Activated CD4-positive, alpha-beta T cell treated with anti-CD3 and anti-CD28 coated beads, Interleukin-10, Interleukin-2, amounts not matched to agents 100 ng/mL and 50 ng/mL, durations not matched to agents 16 hours and 8 hours (primary cell): ENCODE measurements at places on chromosomes 6 and 20.
A peak's percentile ranks its signal among the peaks of the same experiment; 100 is the strongest.

GRCh38 chr6:43941174-43941573 lies 171.2 kb downstream of the VEGFA start:
- DNase-seq = no peak

DNA sequence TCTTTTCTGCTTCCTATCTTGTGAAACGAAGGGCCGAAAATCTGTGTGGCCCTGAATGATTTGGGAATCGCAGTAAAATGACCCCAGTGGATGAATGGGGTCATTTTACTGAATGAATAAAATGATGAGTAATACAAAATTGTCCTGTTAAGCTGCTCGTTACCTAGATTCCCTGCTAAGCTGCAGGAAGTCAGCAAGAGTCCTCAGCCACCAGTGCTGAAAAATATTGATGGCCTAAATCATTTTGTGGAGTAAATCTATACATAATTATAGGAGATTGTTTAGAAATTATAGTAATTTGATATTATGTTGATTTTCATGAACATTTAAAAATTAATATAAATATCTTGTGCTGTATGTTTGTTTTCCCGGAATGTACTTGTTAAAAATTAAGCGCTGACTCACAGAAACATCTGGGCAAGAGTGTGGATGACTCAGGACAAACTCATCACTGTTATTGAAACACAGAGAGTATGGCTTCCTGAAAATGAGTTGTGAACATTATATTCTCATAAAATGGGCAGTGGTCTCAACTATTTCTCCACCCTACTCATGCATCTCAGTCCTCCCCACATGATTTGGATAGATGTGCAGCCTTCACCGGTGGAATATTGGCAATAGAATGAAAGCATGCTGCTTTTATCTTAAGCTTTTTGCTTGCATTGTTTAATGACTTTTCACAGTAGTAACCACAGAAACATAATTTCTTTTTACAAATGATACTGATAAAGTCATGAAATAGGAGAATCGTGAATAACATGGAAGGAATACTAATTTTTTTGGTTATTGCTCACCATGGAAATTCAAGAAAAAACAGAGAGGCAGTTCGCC lies 36.2 kb upstream of the RGS17 start:
- DNase-seq = no peak

DNA sequence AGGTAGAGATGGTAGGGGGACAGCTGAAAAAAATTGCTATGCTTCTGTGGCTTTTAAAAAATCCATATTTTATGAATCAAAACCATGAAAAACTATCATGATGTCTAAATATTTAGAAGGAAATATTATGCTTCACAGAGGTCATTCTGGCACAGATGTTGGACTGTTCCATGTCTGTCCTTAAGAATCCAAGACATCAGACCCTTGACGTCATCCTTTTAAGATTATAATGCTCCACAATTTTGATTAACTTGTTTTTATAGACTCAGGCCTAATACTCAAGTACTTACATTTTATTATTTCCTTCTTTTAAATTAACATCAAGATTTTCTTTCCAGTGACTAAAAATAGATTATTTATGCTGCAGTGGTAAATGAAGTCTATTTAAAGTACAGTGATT lies 29.7 kb downstream of the FILIP1 start:
- no peak for DNase-seq

GRCh38 chr6:28090917-28091586 lies 10.7 kb downstream of the ZNF165 start:
- DNase-seq = no peak

DNA sequence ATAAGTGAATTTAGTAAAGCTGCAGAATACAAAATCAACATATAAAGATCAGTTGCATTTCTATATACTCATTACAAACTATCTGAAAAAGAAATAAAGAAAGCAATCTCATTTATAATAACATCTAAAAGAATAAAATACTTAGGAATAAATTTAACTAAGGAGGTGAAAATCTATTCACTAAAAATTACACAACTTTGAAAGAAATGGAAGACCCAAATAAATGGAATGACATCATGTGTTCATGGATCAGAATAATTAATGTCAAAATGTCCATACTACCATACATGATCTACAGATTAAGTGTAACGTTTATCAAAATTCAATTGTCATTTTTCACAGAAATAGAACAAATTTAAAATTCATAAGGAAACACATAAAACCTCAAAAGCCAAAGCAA lies 194.9 kb downstream of the TINAG start:
- DNase-seq = no peak

- DNase-seq = no peak
Measured at GRCh38 chr6:3804964-3805363, 44.2 kb upstream of the FAM50B start.

DNA sequence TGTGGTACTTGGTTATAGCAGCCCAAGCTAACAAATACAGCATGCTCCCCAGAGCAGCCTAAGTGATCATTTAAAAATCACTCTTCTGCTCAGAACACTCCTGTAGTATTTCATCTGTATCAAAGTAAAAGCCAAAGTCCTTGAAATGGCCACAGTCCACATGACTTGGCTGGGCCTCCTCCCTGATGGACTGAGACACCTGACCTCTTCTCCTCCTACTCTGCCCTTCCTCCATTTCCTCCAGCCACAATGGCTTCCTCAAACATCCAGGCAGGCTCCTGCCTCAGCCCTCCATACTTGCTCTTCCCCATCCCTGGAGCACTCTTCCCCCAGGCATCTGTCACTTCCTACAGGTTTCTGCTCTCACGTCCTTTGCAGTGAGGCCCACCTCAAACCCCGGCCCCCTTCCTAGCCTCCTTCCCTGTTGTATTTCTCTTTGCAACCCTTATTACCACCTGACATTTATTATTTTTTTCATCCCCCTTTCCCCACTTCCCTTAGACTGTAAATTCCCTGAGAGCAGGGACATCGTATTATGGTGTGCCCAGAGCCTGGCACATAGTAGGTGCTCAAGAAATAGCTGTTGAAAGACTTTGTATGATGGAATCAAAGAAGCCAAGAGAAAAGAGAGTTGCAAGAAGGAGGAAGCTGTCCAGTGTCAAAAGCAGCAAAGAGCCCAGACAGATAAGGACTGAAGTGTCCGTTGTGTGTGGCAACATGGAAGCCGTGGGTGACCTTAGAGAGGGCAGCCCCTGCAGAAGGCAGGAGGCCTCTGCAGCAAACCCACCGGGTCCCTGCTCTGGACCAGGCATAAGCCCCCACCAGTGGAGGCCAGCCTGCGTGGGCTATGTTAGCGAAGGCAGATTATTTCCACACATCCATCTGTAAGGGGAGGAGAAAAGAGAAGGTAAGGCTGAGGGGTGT lies 87.5 kb downstream of the TRERF1 start:
- no peak for DNase-seq

DNA sequence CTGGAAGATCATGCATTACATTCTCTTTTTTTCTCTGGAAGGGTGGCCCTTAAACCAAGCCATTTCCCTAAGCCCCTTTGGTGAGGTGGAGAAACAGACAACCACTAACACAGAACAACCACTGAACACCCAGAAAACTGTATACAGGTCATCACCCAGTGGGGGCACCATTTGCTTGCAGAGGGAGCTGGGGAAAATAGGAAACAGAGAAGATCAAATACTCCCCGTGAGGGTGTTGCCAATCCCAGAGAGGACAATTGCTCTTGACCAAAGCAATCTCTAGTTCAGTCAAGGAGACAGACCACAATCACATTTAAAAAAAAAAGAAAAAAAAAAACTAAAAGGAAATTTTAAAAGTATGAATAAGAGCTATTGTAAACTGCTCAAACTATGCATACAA lies 865 bp upstream of the DAAM2 start:
- DNase-seq = no peak

DNA sequence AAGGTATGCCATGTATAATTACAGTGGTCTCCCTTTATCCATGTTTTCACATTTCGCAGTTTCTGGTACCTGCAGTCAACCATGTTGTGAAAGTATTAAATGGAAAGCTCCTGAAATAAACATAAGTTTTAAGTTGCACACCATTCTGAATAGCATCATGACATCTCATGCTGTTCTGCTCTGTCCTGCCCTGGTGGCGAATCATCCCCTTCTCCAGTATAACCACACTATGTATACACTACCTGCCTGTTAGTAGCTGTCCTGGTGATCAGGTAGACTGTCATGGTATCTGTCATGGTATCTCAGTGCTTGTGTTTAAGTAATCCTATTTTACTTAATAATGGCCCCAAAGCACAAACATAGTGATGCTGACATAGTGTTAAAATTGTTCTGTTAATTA lies 97.1 kb downstream of the ZFAND3 start:
- DNase-seq = no peak

- no peak for DNase-seq
Measured at GRCh38 chr20:48047447-48047846, 262.2 kb upstream of the SULF2 start.

GRCh38 chr6:393391-394221 lies 2.1 kb downstream of the IRF4 start:
- peak; percentile 49 for DNase-seq

DNA sequence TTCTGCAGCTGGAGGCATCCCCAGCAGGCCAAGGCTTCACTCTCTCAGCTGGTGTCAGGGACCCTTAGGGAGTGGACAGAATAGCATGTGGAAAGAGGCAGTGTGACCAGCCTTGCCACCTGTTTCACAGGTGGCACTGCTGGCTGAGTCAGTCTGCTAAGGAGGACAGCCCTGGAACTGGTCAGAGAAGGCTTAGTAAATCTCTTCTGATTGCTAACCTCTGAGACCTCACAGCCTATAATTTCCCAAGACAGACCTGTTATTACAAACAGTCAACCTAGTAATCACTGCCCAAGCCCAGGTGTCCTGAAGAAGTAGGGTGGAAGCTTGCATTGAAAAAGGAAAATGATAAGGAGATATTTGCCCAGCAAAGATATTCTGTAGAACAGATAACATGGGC lies 26.4 kb upstream of the PAQR8 start:
- DNase-seq = no peak

DNA sequence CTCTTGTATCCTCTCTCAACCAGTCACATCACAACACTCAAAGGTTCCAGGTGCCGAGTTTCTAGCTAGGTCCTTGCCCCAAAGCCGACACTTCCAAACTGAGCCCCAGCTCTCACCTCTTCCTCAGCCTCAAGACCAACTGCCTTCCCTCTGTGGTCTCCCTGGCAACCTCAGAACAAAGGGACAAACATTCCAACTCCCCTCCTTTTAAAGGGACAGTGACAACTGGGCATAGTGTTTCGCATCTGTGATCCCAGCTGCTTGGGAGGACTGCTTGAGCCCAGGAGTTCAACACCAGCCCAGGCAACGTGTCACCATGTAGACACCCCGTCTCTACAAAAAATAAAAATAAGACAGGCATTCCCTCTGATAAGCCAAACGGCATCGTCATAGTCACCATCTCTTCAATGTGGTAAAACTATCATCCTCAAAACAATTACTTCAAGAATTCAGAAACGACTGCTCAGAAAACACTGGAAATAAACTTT lies 11.3 kb downstream of the DIDO1 start:
- DNase-seq = peak; percentile 28

GRCh38 chr6:90263633-90264032 lies 33.0 kb downstream of the BACH2 start:
- DNase-seq = no peak

- no peak for DNase-seq
Measured at GRCh38 chr6:99073223-99073622, 125.5 kb upstream of the FBXL4 start.

DNA sequence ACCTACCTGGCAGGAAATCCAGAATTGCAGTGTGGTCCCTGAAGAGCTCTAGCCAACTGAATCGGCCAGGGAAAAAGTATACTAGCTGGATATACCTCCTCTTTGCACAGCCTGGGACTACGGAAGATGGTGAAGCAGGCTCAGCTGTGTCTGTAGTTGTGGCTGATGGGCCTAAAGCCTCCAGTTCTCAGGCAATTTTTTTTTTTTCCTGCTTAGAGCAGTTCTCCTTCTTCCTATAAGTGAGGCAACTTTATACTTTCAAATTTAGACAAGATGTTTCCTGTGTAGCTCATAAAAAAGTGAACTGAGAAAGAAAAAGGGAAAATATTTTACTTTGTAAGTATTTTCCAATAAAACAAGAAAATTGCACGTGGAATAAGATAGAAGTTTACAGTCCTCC lies 172.9 kb downstream of the CARMIL1 start:
- DNase-seq = no peak

GRCh38 chr6:52016915-52017748 lies 70.3 kb downstream of the PKHD1 start:
- DNase-seq = no peak

DNA sequence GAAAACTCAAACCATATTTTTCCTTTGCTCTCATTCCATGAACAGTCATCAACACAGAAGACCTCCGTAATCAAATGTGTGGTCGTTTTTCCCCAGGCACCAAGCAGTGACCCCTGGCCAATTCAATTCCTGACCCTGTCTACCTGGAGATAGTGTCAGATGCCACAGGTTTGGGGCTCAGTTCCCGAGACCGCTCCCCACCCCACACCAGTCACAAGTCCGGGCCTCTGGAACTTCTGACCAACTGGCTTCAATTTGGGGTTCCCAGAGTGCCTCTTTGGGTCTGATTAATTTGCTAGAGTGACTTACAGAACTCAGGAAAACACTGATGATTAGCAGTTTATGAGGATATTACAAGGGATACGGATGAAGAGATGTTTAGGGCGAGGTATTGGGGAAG lies 6.0 kb downstream of the IGF2R start:
- DNase-seq = no peak

GRCh38 chr6:31765910-31766794 lies 3.7 kb downstream of the SAPCD1 start:
- no peak for DNase-seq

- DNase-seq = no peak
Measured at GRCh38 chr20:59650418-59650817, 46.1 kb downstream of the PHACTR3 start.

DNA sequence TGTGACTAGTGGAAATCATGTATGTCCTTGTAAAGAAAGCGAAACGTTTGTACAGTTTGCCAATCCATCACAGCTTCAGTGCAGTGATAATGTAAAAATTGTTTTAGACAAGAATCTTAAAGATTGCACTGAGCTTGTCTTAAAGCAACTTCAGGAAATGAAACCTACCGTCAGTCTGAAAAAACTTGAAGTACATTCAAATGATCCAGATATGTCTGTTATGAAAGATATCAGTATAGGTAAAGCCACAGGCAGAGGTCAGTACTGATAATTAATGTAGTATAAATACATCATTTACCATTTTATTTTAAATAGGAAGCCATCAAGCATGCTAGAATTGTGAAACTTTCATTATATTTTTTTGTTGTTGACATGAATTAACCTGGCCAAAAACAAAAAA lies 60.9 kb upstream of the SMIM8 start:
- DNase-seq = no peak

- DNase-seq = no peak
Measured at GRCh38 chr20:17614176-17614811, 44.4 kb downstream of the DSTN start.

GRCh38 chr20:35172434-35172806 lies 548 bp downstream of the PROCR start:
- no peak for DNase-seq
